Activated CD4-positive, alpha-beta T cell treated with anti-CD3 and anti-CD28 coated beads, Interleukin-2, amount 50 U/mL, for 1 hour (primary cell): ENCODE measurements at places on chromosomes 12 and 14.
A peak's percentile ranks its signal among the peaks of the same experiment; 100 is the strongest.

- no peak for DNase-seq
These were observed 14.2 kb upstream of the DYRK2 start for GRCh38 chr12:67634303-67634761.

- DNase-seq: no peak
These were observed 775.7 kb downstream of the TMTC2 start for GRCh38 chr12:83462419-83462818.

DNA sequence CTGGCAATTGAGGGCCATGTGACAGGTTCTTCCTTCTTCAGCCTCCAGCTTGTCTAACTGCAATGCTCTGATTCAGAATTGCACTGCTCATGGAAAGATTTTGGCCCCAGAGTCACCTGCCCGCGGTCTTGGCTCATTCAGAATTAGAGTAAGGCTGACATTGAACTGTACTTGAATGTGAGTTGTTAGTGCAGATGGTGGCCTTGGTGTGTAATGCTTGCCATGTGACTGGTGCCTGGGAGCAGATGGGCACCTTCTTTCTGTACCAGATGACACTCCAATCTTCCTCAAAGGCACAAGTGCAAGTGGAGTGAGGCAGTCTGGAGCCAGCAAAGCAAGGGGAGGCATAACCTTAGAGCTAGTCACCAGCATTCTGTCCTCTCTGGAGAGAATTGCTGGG lies 36.5 kb upstream of the ANO4 start:
- DNase-seq: no peak

DNA sequence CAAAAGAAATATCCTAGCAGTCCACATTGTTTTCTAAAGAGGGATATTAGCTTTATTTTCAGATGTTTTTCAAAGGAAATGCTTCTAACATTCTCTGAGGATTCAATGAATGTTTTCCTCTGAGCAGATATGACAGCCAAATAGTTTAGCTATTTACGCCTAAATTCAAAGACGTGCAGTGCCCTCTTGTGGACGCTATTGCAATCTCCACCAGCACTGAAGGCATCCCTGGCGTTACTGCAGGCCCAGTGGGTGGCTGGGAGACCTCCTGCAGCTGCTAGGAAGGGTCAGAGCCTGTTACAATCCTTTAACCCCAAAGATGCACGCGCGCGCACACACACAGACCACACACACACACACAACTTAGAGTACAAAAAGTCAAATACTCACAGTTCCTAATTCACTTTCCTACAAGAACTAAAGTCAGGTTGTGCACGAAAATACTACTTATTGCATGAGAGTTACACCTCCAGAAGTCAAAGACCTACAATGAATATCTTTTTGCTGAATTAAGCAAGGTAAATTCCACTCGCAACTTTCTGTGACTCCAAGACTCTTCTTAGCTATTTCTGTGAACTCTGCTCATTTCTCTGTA lies 589.3 kb upstream of the TMEM132C start:
- peak; percentile 31 for DNase-seq

DNA sequence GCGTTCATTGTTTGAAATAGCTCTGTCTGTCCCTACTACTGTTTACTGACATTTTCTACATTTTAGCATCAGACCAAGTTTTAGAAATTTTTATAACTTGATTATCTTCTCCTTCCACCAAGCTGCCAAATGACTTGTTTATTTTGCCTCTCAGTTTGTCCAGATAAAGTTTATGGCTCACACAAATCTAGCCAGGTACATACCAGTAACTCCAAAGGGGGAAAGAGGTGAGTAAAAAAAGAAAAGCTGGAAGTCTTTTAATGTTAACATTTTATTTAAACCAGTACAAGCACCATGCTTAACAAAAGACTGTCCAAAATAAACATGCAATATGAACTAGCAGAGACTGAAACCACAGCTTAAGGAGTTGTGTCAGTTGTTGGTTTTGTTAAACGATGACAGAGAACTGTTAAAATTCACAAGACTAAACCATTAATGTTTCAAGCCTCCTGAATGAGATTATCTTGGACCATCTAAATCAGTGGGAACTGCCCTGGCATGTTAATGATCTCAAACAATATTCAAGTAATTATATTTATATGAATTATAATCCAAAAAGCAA lies 14.5 kb downstream of the GMFB start:
- DNase-seq: no peak

DNA sequence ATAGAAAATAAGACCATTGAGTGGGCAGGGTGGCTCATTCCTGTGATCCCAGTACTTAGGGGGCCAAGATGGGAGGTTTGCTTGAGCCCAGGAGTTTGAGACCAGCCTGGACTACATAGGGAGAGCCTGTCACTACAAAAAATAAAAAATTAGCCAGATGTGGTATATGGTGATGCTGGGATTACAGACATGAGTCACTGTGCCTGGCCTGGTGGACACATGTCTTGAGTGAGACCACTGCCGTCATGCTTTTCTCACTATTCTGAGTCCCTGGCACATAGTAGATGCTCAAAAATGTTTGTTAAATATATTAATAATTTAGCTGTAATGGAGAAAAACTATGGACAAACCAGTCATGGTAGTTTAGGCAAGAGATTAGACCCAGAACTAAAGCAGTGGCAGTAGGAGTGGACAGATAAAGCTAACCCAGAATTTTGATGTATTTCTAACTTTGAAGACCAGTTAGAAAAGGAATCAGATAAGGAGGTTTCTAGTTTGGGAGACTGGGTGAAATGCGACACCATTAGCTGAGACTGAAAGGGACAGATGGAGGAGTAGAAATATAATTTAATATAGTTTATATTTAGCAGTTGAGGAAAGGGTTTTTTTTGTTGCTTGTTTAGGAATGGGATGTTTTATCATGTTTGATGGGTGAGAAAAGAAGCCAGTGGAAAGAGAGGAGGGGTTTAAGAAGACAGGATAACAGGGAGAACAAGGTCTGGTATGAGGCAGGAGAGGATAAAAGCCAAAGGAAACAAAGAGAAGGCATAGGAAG lies 7.4 kb upstream of the PTGES3 start:
- DNase-seq: no peak

DNA sequence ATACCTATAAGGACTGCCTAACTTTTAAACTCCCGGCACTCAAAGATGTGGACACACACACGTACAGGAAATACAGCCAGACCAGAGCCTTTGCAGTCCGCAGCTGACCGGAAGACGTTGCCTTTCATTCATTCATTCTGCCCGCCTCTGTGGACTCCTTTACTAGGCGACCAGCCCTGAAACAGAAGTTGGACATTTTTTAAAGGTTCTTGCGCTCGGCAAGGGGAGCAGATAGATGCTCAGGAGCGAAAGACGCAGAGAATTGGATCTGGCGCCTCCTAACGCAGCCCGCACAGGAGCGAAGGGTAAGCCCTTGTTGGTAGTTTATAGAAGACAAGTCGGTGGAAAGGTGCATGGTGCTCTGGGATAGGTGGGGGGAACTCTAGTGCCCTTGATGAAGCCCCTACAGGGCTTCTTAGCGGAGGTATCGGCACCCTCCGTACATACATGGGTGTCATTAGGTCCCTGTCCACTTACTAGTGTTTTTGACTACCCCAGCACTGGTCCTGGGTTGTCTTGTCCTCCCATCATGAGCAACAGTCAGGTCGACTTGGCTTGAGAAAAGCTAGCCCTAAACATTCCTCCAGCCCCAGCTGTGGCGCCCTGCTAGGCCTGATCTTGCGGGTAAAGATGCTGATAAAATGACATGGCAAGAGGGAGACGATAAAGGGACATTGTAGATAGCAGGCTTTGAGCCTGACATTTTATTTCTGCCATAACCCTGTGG lies at the start of gene KDM2B:
TSS of gene KDM2B (minus strand) at position 65 of the 727 bp plus-strand sequence. CDS start 112 bp downstream, outside the sequence.
- DNase-seq: peak; percentile 28

DNA sequence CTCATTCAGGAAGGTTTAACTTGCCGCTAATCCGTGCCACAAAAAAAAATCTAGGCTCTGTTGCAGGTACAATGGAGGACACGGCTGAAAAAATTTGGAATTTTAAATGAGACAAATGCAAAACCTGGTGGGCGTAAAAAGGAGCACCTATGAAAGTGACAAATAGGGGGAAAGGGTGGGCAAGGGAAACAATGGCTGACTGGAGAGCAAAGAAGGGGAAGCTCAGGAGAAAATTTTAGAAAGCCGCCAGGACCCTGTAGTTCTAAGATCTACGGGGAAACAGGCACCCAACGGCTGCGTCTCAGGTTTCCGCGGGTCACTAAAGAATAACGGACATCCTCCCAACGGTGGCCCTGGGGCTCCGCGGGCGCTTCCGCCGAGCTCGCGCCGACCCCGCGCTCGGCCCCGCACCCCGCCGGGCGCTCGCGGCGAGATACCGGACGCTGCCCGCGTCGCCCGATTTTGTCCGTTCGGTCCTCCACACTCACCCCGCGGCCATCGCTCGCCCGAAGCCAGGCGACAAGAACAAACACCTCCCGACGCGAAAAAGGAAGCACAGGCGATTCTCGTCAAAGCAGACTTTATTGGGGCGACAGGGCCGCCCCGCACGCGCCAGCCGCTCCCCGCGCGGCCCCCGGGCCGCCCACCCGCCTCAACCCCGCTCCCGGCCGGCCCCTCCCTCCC lies 1.1 kb upstream of the YY1 start:
- DNase-seq: peak; percentile 43

DNA sequence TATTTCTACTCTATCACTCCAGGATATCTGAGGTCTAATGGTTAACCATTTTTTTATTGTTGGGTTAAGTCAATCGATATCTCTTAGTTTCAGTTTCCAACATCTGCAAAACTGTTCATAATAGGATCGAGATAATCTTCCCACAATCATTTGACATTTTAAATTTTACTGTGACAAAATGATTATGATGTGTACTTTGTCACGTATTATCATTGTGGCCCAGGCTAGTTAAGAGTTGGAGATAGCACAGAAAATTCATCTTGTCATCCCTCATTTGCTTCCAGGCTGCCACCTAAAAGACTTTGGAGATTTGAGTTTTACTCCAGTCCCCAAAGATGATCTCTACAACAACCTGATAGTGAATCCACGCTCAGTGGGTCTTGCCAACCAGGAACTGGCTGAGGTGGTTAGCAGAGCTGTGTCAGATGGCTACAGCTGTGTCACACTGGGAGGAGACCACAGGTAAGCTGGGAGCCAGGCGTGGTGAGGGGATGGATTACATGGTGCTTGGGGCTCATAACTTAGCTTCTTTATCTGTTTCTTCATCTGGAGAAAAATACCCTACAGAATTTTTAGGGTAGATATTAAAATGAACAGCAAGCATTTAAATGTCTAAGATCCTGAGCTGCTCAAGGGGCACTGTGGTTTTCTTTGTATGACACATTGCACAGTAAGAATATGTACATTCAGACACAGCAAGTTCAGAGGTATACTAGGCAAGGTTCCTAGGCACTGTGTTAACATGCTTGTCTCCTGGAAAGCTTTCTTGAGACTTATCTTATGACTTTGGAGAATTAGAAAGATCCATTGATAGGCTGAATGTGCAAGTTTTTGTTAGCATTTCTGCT lies 22.4 kb downstream of the ARG2 start:
- no peak for DNase-seq
